ENCODE measurements at places on chromosomes 5 and 9.
A peak's percentile ranks its signal among the peaks of the same experiment; 100 is the strongest.

GRCh38 chr5:102483736-102484135, 15.1 kb downstream of the SLCO6A1 start:
- no peak for DNase-seq

DNA sequence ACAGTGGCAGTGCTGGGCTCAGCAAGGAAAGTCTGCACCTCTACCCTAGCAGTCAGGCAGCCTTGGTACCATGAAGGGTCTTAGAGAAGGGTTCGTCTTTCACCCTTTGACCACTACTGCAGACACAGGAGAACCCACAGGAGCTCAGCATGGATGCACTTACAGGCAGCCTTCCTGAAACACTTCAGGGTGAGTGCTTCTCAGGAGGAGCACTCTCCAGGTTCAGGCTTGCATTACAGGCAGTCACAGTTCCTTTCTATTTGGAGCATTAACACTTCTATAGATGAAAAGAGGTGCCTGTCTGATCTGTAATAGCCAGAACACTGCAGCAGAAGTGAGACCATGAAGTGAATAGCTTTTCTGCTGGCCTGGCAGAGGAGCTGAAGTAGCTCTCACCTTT, 8.7 kb upstream of the CYLC2 start:
- no peak for DNase-seq

DNA sequence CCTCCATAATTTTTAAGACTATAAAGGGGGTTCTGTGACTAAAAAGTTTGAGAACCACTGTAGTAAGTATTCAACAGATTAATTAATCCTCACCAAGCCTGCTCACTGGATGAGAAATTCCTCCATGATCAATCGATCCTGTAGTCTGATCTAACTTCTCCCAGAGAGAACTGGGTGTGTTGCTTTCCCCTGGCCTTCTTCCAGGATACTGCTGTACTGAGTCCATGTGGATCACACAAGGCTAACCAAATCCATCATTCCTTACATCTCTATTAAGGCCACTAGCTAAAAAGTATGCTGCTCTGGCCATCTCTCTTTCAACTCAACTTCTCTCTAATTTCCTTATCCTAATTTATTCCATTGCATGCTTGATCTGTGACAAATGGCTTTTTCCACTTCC, 280.2 kb upstream of the PCSK5 start:
- no peak for DNase-seq

- DNase-seq: no peak
Observed at GRCh38 chr5:62231576-62231975, 74.4 kb upstream of the KIF2A start.

DNA sequence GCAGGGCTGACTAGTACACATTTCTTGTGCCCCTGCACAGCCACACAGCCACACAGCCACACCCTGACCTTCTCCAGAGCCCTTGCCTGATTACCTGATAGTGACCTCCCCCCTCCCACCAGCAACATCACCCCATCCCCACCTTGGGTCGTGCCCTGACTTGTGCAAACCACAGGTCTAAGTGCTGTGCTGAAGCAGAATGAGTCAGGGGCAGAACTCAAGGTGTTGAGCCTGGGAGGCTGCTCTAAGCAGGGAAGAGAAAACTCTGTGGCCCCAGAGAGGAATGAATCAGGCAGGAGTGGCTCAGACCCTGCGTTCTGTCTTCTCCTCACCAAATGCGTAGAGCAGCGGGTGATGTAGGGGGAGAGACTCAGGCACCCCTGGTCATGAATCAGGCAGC, 24.3 kb upstream of the FAT2 start:
- DNase-seq: no peak

- no peak for DNase-seq
Observed at GRCh38 chr5:124494540-124495116, 251.8 kb downstream of the ZNF608 start.

DNA sequence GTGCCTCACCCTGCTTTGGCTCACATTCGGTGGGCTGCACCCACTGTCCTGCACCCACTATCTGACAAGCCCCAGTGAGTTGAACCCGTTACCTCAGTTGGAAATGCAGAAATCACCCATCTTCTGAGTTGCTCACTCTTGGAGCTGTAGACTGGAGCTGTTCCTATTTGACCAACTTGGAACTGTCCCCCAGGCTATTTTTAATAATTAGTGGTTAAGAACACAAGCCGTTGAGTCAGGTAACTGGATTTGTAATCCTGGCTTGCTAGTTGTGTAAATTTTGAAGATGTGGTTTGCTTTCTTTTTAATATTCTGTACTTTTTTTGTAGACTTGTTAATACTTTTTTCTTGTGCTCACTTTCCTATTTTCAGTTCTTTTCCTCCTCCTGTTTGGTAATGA, 81.2 kb downstream of the CNTLN start:
- no peak for DNase-seq

GRCh38 chr9:110047955-110048402, 160.0 kb downstream of the C9orf152 start:
- DNase-seq: peak; percentile 27

DNA sequence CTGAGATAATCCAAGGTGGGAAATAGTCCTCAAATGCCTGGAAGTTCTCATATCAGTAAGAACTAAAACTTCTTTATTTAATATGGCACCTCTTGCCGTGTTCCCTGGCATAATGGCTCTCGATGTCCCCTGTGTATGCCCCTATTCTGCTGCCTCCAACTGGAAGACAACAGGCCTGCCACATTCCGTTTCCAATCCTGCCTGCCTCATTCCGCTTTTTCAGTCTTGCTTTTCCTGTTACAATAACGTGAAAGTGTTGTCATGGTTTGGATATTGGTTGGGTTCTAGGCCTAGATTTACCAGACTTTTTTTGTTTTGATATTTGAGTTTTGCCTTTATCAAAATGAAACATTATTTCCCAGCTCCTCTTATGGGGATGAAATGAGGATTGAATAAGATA, 98.2 kb downstream of the FOCAD start:
- DNase-seq: no peak

DNA sequence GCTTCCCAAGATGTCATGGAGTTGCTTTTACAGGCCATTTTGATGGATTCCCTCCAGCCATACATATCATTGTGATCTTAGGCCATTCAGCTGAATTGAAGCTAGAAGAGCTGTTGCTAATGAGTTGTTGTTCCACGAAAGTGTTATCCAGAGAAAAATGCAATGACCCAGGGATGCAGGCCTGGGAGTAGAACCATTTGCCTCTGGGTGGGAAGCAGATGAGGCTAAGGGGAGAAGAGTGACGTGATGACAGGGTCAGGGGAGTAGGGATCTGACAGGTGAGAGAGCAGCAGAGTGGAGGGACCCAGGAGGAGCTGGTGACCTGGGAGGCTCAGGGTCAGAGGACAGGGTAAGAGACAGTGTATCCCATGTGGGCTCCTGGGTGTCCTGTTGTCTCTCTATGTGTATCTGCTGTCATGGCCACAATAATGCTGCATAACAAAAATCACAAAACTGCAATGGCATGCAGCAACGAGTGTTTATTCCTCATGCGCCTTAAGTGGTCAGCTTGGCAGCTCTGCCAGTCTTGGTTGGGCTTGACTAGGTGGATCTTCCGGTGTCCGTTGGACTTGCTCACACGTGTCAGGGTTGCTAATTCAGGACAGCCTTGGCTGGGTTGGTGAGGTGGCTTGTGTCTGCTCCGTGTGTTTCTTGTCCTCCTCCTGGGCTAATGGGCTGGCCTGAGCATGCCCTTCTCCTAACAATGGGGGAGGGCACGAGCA, 90.6 kb downstream of the LIFR start:
- no peak for DNase-seq

DNA sequence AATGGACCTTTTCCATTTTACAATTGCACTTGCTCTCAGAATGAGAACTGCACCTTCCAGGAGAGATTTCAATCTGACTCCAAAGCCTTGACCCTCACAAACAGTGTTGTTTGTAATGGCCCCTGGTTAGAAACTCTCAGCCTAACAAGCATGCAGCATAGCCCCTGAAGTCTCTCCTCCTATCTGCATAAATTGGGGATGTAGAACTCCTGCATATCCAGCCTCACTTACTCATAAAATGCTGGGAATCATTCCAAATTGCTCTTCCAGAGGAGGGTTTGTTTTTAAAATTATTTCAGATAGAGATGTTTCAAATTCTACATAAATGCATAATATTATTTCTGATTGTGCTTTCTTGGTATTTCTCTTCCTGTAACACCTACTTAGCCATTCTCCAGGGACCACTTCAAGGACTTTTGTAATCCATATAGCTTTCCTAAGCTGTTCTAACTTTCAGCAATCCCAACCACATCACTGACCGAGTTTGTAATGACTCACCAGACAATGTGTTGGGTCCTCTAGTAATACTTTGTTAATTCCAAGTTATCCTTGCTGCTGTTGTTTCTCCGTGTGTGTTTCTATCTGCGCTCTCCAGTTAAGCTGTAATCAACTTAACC, 143.8 kb upstream of the CCDC152 start:
- DNase-seq: no peak

DNA sequence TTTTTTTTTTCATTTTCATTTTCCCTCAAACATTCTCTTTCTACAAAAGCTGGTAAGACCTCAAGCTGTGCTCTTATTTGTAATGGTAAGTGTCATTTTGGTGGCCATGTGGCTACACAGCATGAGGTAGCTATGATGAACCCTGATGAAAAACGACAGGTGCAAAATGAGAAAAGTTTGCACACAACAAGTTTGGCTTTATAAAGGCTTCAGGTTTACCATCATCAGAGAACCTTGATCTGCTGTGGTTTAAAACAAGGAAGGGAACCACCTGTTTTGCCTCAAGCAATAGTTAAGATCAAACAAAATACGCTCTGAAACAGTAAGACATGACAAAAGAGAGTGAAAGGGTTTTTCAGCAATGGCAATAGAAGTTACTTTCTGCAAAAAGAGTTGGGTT, 1124.6 kb upstream of the ACO1 start:
- DNase-seq: no peak

DNA sequence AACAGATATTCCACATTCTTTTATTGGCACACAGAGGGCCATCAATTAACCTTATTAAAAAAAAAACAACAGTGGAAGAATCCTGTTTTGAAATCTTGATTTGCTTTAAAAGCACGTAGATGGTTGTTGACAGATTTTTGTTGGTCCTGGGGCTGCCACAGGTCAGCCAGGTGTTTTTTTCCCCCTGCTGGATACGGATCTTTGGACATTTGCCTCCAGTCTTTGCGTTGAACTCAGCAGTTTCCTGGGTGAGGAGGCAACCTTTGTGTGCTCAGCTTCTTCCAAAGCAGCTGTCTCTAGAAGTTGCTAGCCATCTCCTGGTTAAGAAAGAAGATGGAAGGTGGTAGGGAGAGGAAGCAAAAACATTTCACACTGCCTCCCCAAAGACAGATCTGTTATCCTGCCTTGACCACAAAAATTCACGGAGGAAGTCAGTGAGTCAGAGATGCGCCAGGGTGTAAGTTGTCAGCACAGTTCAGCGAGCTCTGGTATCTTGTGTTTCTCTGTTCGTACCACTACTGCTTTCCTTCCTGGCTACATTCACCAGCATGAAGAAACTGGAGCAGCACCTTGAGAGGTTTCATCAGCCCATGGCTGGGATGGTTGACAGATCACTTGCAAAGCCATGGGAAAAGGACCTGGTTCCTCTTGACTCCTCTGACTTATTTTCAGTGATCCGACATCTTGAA, 207.3 kb downstream of the ARHGAP26 start:
- DNase-seq: peak; percentile 92

GRCh38 chr5:100852988-100853449, 50.1 kb downstream of the ST8SIA4 start:
- peak; percentile 10 for DNase-seq

- DNase-seq: no peak
Observed at GRCh38 chr9:91253488-91253887, 108.2 kb downstream of the AUH start.
